Mucosa of descending colon (tissue), 3 donors: ENCODE measurements at places on chromosomes 2 and 18. TPM values are rescaled to one million over a fixed set of nuclear protein-coding genes. Genes with fewer than 3 reads are reported as not detected.

- DNase-seq = no peak
These were observed 6.6 kb downstream of the CHPF start for GRCh38 chr2:219536967-219537366.

GRCh38 chr2:222844323-222844722 is 16.5 kb upstream of the ACSL3 start:
- peak; percentile 21 for DNase-seq

DNA sequence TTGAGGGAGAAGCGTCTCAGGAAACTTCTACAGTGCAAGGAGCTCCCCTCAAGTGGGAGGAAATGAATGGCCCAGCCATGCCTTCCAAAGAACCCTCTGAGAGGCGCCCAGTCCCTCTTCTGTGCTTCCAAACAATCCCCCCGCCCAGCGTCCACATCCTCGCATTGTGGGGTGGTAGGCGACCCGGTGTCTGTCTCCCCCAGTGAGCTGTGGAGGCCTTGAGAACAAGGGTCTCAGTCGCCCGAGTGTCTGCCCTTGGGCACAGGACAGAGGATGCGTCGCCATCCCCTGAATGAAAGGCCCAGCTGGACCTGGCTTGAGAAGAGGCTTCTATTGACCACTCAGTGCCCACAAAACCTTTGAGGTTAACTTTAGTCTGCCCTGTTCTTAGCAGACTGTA is 29.7 kb downstream of the INPP5D start:
- no peak for DNase-seq

DNA sequence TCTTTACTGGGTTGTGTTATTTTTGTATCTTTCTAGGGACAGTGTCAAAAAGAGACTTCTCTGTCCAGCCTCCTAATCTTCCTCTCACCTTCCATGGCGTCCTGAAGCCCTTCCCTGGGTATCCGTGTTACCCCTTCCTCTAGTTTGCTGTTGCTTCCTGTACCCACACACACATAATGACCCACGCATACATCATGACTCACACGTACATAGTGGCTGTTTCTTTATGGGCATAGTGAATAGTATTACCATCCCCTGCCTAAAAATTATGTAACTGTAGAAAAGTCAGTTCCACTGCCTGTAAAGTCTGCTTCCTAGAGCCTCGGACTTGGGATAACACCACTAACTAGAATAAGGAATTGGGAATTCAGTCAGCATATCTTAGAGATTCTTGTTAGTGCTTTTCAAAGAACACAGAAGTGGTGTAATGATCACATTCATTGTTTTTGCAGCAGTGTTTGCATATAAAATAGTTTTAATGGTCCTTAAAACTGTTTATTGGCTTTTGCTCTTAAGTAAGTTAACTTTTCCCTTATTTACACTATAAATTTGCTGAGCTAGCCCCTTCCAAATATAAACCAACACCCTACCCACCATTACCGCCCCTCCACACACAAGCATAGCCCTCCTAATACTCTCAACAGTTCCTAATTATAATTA is 308.4 kb upstream of the RAB12 start:
- no peak for DNase-seq

DNA sequence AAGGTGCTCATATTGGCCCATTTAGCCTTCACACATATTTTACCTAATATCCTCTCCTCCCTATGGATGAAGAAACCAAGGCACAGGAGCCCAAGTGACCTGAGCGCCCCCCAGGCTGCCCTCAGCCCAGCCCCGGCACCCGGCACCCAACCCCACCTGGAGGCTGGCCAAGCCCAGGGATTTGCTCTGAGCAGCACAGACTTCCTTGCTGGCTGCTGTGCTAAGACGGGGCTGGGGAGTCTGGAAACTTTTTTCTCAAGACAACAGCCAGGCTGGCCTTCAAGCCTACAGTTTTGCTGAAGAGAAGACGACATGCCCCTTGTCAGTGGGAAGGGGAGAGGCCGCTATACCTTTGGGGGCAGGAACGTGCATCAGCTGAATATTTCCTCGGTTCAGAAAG is 52.7 kb upstream of the LAMA1 start:
- no peak for DNase-seq

The PLCD4 gene
- total RNA-seq = 1.2 TPM

GRCh38 chr18:53567929-53568574 is 656.4 kb downstream of the MBD2 start:
- no peak for DNase-seq

The ALK gene
- total RNA-seq = 2.4 TPM

GRCh38 chr2:38293152-38293865 is 83.8 kb downstream of the ATL2 start:
- no peak for DNase-seq

DNA sequence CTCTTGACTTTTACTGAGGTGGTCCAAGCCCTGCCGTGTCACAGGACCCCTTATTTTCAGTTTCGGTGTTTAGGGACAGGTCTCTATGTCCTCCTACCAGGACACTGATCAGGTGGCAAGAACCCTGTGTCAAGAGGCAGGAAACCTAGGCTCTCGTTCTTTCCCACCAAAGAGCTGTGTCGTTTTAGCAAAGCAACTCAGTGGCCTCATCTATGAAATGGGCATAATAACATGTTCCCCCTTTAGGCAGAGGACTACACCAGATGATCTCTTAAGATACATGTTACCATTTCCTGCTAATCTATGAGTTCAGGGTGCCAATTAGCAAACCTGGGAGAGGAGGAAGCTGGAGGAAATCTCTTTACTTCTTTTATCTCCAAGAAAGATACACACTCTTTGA is 1.9 kb downstream of the RAB31 start:
- DNase-seq = no peak

The TLX2 gene
- 0.51 TPM for total RNA-seq

DNA sequence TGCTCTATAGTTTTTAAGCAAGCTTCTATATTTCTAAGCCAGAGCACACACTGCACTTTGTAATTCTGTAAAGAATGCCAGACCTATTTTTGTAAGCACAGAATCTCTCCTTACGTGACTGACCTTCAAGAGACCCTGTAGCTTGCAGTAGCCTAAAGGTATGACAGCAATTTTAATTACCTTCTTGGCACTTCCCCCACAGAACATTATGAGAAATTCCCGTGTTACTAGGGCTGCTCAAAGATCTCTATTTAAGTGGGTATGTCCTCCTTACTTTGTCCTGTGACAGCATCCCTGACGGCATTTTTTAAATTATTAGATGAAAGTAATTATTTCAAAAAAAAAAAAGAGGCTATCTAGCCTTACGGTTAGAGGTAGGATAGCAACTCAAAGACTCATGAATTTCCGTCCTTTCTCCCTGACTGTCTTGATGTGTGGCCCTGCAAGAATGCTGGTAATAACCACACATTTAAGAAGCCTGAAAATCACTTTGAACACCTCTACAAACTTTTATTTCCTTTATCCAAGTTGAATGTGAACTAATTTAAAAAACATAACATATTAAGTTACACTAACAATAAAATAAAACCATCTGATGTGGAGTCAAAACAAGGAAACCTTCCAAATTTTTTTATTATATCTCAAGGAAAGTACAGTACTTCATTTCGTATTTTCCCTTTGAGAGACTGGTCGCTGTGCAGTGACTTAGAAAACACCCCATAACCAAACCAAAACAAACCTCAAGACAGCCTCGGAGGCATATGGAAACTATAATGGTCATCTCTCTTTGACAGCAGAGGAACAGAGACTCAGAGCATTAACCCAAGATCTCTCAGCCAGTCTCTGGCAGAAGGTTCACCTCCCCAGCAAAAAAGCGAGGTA is 54.9 kb downstream of the THUMPD2 start:
- DNase-seq = no peak

The SPC25 gene
- total RNA-seq = 6.7 TPM

The CDH2 gene
- total RNA-seq = 0.67 TPM

DNA sequence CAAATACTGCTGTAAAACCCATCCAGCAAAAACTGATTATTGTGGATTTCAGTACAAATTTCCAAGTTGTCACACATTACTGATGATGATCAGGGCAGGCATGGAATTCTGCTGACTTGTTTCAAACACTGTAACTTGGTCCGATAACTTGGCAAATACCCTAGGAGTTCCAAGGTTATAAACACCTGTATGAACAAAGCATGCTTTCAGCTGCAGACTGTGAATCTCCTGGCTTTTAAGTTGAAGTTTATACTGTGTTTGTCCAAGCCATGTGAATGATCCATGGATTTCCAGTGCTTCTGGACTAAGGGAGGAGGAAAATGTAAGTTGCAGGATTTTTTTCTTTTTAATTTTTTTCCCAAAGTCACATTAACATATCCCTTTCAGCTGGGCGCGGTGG is 70.0 kb upstream of the SLC25A52 start:
- DNase-seq = no peak

DNA sequence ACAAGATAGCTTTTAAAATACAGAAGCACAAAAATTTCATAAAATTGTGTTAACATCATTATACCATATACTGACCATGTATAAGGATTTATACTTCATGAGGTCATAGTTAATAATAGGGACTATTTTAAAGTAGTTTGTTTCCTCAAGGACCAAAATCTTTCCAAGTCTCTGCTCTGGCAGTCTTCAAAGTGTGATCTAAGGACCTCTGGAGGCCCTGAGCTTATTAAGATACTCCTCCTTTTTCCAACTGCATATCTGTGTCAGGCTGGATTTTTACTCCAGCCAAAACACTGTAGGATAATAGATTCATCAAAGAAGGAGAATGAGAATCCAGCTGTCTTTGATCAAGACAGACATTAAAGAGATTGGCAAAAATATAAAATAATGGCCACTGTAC is 1.7 kb upstream of the SCYGR2 start:
- no peak for DNase-seq

DNA sequence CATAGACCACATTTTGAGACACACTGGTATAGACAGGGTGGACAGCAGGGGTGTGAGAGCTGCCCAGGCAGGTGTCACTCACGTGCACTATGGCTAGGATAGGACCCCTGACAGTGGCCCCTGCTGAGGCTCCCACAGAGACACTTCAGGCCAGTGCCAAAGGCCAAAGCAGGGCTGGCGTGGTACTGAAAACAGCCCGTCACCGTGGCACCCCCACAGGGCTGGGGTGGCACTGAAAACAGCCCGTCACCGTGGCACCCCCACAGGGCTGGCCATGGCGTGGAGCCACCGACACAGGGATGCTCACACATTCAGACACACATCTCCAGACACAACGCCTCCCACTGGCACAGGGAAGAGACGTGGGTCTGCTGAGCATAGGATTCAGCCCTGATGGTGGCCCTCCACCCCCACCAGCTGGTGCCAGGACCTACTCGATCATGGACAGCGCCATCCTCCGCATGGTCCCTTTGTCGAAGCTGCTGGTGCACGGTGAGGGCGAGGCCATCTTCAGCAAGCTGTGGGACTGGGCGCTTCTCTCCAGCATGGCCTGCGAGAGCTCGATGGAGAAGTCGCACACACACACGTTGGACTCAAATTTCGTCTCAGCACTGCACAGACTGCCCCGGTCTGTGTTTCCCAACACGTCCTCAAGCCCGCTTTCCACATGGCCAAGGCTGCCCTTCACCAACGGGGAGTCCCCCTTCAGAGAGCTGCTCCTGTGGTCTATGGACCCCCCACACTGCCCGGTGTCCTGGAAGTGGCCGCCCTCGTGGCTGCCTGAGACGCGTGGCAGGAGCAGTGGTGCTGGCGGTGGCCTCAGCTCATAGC is 34.1 kb downstream of the ANKMY1 start:
- DNase-seq = no peak

- DNase-seq = no peak
These were observed 24.9 kb downstream of the GLI2 start for GRCh38 chr2:120760446-120761135.

- DNase-seq = no peak
These were observed 89.7 kb downstream of the LRP1B start for GRCh38 chr2:142041105-142041504.

The INPP5D gene
- 14.4 TPM for total RNA-seq

The BMPR2 gene
- total RNA-seq = 33.9 TPM

- DNase-seq = peak; percentile 72
These were observed 617 bp downstream of the FOSL2 start for GRCh38 chr2:28393114-28393836.

The C2orf42 gene
- 12.2 TPM for total RNA-seq

The UGT1A5 gene
- total RNA-seq = 2.1 TPM

The TACR1 gene
- 1.2 TPM for total RNA-seq

GRCh38 chr2:106161938-106162820 is 31.9 kb downstream of the UXS1 start:
- no peak for DNase-seq

- DNase-seq = no peak
These were observed 693.7 kb downstream of the PLCL1 start for GRCh38 chr2:198498048-198498447.

DNA sequence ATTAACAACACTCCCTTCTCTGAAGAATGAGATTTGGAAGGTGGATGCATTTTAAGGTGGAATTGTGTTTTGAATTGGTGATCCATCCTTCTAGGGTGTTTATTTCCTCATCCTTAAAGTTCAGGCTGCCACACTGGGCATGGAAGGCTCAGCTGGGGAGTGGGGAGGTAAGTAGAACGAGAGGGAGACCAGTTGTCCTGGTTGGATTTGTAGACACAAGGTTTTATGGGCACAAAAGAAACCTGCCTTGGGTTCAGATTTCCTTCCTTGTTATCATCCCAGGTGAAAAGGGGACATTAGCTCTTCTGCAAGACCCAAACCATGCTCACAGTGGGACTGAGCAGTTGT is 101.0 kb upstream of the SIX3 start:
- no peak for DNase-seq

- DNase-seq = no peak
These were observed 125.8 kb downstream of the UBE2E3 start for GRCh38 chr2:181106229-181106628.

The KIAA2012 gene
- total RNA-seq = 0.13 TPM

The IL18RAP gene
- total RNA-seq = 1.2 TPM

DNA sequence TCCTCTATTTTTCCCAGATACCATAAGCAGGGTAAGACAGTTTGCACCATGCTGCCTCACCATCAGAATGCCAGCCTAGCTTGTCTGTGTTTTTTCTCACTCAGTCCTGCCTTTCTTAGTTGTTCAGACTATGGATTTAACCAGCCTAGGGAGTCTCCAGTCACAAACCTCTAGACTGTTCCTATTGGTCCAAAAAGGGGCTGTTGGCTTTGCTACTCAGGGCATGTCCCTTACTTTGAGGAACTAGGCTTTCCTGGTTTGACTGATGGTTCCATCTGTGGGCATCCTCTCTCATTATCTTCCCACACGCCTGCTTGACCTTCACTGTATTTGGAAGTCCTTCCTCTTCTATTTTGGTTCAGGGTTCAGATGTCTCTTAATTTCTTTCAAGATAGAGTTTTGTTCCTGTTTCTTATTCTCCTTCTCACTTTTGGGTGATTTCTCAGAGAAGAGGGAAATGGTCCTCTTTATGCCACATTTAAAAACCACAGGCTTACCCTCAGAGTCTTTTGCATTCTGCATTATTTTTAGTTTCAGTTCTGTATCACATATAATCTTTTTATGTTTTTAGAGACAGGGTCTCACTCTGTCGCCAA is 31.3 kb upstream of the TMEM131 start:
- DNase-seq = no peak

- no peak for DNase-seq
These were observed 434.6 kb upstream of the NXPH2 start for GRCh38 chr2:139214801-139215200.

The UGT1A8 gene
- 34.2 TPM for total RNA-seq

DNA sequence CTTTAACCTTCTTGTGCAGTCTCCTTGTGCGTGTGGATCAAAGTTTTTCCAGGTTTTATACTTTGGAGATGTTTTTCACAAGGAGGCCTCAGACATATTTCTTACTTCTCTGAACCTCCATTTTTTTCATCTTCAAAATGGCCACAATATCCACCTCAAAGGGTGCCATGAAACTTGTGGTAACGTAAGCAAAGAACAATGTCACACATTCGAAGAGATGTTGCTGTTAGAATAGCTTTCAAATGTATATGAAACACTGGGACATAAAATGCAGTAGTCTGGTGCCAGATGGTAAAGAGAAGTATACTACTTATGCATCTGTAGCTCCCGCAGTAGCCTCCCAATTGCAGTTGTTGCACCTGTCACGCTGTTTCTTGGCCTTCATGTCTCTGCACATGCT is 2.6 kb upstream of the KRCC1 start:
- DNase-seq = no peak
